ENCODE measurements at places on chromosomes 7 and 10.

DNA sequence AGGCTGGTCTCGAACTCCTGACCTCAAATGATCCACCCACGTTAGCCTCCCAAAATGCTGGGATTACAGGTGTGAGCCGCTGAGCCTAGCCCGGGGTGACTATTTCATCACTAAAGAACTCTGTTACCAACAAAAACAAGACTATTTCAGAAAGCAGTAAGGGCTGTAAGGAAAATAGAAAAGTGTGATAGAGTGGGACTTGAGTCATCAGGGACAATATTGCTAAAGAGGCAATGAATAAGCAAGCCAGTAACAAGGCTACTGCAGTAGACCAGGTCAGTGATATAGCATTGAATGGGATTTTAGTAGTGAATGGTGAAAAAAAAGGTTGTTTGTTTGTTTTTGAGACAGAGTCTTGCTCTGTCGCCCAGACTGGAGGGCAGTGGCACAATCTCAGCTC, 51.7 kb downstream of the SVOPL start:
- DNase-seq = no peak

DNA sequence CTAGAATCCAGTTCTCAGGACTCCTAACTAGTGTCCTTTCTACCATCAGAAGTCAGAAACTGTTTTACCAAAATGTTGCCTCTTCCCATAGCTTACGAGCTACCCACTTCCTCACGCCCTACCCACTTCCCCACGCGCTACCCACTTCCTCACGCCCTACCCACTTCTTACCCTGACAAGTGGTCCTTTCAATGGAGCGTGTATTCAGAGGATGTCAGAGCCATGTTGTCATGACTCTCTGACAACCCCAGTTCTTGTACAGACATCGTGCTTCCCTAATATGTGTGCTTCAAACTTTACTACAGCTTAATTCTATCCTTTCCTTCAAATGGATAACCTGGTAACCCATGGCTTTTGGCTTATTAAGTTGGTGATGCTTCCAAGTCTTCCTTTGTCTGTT, 84.8 kb upstream of the PHF14 start:
- DNase-seq = no peak

DNA sequence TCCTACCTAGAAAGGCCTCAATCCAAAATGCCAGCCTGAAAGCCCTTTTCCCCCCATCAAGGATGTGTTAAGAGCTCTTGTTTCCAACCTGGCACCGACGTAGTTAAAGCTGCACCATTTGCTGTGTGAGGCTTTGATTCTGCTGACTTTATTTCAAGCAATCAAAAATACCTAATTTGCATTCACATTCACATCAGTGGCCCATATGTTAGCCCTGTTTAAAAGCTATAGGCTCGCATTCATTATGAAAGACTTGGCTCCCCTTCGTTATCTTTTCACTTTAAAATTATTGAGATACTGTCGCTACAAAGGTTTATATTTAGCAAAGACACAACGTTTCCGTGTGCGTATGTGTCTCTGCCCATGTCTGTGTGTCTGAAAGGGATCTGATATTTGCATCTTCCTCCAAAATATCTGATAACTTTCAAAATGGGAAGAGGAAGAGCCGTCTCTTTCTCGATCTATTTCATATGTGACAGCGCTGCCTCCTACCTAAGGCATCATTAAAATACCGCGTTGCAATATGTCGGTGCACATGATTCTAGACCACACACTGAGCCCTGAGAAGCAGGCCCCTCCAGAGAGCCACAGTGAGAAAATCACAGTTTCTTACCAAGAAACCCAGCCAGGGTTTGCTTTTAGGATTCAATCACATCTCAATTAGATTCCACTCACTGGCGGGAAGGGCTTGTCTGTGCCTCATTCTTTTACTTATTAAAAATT, 57.1 kb upstream of the ITPRID1 start:
- no peak for DNase-seq

GRCh38 chr10:71375952-71376351, 20.8 kb upstream of the CDH23 start:
- no peak for DNase-seq

DNA sequence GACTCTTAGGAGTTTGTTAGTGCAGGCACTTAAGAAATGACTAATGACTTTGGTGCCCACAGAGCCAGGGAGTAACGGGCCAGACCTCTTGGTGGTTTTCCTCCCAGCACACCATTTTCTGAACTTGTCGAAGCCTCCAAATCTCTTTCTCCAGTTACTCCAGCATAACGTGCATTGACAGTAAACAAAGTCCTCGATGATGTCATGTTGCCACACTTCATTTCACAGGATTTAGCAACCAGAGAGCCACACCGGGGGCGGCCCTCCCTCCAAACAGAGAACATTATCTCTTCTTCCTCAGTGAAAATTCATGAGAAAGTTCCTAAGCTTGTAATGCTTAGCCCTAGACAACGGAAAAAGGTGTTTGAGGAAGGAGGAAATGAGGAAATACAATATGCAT, 4.0 kb upstream of the SVOPL start:
- no peak for DNase-seq

DNA sequence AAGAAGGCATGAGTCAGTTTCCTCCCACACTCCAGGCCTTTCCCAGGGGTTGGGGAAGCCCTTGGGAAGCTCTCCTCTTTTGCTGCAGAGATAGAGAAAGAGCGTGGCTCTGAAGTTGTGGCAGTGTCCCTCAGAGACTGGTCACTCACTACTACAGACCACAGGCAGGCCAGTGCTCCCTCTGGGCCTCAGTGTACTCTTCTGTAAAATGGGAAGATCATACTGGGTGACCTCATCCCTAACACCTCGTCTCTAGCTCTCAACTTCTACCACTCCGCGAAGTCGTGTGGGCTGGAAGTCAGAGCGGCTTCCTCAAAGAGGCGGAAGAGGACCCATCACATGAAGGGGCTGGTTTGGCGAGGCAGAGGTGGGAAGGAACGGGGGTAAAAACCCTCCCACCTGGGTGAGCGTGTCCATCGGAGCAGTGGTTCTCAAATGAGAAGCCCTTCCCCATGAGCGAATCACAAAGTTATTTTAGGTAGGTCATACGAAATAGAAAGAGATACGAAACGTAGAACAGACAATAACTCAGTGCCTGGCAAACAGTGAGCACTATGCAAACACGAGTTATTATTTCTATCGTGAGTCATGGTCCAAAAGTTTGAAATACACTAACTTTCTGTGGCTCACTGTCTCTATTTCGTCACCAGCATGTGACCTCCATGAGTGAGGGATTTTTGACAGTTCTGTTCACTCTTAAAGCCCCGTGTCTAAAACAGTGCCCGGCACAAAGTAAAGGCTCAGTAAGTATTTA, 32.7 kb downstream of the PRKAG2 start:
- no peak for DNase-seq

GRCh38 chr7:93968911-93969620, 35.1 kb downstream of the BET1 start:
- DNase-seq = no peak

DNA sequence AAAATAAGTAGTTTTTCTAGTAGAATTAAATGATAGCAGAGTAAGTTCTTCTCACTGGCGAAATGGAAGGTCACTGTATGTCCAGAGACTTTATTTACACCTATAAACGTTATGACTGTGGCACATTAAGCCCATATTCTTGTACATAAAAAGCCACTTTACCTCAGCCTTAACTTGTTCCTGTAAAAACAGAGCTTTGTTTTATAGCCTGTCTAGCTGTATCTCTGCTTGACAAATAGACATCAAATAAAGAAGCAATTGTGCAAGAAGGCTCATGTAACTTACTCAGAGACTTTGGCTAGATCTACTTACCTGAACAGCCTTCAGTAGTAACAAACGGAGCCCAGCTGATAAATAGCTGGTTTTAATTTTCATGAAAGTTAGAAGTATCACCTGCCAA, 324.1 kb upstream of the BMPER start:
- DNase-seq = no peak

GRCh38 chr7:137847568-137848050, 835 bp upstream of the DGKI start:
- no peak for DNase-seq

GRCh38 chr10:391305-391704, 256.1 kb downstream of the ZMYND11 start:
- no peak for DNase-seq

DNA sequence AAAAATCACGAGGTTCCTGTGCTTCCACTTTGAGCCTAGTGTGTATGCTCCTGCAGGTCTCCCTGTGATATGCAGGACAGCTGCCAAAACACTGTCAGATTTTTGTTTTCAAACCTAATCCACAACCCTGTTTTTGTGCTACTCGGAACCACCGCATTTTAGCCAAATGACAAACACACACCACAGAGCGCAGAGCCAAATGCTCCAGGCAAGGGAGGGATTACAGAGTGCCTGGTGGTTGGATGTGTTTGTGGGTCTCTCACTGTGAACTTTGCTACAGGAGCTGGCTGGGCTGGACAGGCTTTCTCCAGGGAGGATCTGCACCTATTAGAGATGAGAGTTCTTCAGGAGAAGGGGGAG, 5.7 kb upstream of the RBM28 start:
- no peak for DNase-seq

DNA sequence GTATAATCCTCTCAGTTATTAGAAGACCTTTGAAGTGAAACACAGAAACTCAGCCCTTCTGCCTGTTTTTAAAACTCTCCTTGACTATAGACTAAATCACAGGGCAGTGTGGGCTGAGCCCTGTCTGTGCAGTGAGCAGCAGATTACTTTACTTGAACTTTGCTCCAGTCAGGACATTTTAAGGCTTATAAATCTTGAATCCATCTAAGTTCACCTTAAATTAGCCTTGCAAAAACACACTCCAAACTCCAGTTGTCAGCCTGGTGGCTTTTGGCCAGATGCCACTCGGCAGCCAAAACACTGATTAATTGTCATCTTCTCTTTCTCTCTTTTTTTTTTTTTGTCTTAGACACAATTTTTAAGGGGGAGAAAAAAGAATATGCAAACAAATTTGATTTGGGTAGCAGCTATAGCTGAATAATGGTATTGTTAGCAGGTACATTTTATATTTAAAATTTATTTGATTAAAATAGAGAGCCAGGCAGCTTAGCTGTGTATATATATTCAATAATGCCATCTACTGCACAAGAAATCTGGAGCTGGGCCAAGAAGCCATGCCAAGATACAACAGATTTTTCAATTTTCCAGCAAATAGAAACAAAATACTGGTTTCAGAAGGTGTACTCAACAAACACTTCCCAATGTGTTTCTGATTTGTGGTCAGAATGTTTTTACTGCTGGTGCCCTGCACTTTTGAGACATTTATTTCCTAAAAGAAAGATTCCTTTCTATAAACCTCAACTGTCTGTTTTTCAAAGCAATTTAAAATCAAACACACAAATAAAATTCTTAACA, 247.7 kb downstream of the TFEC start:
- DNase-seq = no peak

GRCh38 chr10:91162495-91163268, 57.8 kb upstream of the PCGF5 start:
- DNase-seq = peak; percentile 81

- no peak for DNase-seq
Measured at GRCh38 chr10:29878492-29878891, 180.9 kb downstream of the JCAD start.

GRCh38 chr10:114987995-114988394, 50.0 kb downstream of the TRUB1 start:
- no peak for DNase-seq

DNA sequence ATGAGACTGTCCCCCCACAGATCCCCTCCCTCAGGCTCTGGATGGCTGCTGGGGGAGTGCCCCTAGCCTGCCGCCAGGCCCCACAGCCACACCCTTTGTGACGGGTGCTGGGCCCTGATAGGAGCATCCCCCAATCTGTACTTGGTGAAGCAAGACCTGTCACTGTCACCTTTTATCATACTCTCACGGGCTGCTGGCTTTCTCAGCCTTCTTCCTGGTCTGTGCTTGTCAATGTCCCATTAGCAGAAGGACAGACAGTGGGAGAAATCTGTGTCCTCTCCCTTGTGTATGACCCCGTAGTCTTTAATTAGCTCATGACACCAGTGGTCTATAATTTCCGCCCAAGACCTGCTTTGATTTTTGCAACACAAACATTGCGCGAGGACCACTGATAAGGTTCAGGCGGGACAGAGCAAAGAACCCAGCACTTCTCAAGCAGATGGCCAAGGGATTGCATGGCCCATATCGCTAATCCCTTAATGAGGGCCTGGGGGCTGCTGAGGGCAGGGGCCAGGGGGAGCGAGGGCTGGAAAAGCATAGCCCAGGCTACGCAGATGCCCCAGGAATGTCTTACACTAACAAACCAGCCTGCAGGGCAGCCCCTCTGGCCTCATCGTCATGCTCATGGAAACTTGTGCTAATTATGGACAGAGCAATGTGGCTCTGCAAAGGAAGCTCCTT, 127.8 kb downstream of the PTPN20 start:
- no peak for DNase-seq

DNA sequence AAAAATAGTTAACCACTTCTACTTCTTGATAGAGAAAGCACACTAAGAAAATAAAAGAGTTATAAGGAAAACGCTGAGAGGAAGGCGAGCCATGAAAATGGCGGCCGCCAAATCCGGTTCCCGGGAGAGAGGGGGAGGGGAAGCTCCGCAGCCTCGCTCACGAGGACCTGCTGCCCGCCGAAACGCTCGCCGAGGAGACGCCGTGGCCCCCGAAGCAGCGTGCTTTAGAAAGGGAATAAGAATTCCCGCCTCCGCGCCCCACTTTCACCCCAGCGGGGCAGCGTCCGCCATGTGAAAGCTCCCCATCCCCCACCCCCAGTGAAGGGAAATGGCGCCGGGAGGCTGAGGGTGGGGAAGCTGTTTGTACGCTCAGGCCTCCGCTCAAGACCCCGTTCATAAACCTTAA, 505 bp downstream of the HNRNPA2B1 start:
- peak; percentile 93 for DNase-seq

- peak; percentile 63 for DNase-seq
Measured at GRCh38 chr7:105589356-105590077, 8.2 kb upstream of the EFCAB10 start.

- no peak for DNase-seq
Measured at GRCh38 chr7:22397981-22398380, 41.0 kb upstream of the RAPGEF5 start.

- no peak for DNase-seq
Measured at GRCh38 chr7:77262316-77262715, 62.7 kb upstream of the FGL2 start.

GRCh38 chr10:122617476-122618270, 57.1 kb downstream of the DMBT1 start:
- DNase-seq = no peak
